ENCODE measurements at places on chromosomes 6 and 20.

- peak; percentile 70 for DNase-seq
Observed at GRCh38 chr6:43247114-43247999, 4.1 kb downstream of the TTBK1 start.

- DNase-seq, result no peak
Observed at GRCh38 chr6:37302086-37302686, 44.2 kb upstream of the TMEM217 start.

GRCh38 chr6:169171951-169172350 is 81.7 kb downstream of the THBS2 start:
- no peak for DNase-seq

GRCh38 chr6:18985996-18986395 is 598.8 kb downstream of the RNF144B start:
- DNase-seq, result no peak

DNA sequence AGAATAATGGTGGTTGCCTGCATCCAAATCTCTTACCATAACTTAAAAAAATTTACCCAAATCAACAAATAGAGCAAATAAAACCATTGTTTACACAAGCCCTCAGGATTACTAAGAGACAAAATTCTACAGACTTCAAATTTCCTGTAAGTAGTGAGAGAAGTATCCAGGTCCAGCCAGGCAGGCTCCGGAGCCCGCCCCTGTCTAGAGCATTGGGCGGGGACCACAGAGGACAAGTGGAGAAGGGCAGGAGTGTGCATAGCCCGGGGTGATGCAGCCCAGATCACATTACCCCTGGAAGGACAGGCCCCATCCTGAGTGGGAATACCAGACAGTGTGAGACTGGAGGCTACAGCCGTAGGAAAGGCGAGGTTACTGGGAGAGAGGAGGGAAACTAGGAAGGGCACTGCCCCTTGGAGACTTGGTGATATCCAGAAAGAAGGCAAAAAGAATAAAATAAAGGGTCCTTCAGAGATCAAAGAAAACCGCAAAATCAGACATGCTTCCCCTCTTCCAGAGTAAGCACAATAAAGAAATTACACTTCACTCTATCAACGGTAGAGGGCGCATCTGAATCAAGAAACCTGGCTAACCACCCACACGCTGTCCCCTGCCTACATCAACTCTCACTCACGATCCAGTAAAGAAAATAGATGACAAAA is 26.6 kb downstream of the RIN2 start:
- DNase-seq, result no peak

DNA sequence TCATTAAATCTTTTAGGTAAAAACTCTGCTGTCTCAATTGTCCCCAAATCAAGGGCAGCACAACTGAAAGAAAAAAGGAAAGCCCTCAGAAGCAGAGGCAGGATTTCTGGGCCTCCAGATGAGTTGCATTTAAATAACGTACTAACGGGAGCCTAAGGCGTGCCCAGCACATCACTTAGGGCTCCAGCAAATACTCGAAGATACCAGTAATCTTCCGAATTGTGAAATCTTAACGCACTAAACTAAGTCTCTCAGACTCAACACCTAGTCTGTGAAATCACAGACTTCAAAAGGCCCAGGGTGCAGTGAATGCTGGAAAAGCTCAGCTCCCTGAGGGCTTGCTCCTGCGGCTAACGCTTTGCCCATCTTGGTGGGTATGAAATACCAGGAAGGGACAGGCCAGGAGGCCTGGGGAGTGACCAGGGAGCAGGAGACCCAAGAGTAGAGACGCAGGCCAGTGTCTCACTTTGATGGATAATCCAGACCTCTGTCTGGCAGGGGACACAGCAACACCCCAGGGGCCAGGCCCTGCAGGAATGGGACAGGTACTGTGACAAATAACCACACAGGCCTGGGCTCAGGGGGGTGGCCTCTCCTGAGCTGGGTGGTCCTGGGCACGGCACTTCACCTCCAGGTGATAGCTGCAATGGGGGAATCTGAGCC is 36.4 kb downstream of the RRBP1 start:
- DNase-seq, result no peak
